Peyer's patch (tissue), 4 donors: ENCODE measurements at places on chromosomes 13 and 19. TPM values are rescaled to one million over a fixed set of nuclear protein-coding genes. Genes with fewer than 3 reads are reported as not detected.

DNA sequence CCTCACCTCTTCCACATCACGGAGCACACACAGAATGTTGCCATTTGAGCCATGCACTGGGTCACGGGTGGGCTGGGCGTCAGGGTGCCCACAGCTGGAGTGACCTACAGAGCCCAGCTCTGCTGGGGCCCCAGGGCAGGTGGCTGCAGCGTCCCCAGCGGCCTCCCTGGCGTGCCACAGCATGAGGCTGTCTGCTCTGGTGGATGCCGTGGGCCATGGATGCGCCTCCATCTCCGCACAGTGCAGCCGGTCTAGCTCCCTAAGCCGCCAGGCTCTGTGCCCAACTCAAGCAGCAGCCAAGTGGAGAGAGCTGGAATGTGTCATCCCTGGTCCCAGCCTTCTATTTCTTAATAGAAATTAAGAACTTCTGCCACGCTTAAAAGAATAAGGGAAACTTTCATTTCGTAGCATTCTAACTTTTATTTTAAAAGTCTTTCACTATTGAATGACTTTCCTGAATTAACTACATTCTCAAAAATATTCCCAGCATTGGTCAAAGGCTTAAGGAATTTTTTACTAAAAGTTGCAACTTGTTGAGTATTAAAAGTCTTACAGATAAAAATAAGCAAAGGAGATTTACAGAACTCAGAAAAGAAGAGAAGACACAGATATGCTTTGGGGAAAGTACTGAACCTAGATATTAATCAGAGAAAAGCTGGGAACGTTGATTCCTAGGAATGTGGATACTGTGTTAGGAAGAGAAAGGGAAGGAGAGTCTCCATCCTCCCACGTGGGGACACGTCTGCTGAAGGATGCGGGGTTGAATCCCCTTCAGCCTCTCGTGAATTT, 59.3 kb downstream of the ATP11A start:
- no peaks in the 10 kb centered on the region for H3K27me3 ChIP-seq
- H3K27ac ChIP-seq = no peak overlapping the region
- no peak for DNase-seq
- no peaks in the 10 kb centered on the region for H3K36me3 ChIP-seq
- no peak overlapping the region for H3K4me3 ChIP-seq

- no peaks in the 10 kb centered on the region for H3K36me3 ChIP-seq
- H3K4me1 ChIP-seq = no peaks in the 10 kb centered on the region
- no peak for DNase-seq
- no peak overlapping the region for H3K4me3 ChIP-seq
- no peaks in the 10 kb centered on the region for H3K27me3 ChIP-seq
- no peak overlapping the region for H3K27ac ChIP-seq
Observed at GRCh38 chr13:109355875-109356434, 430.4 kb downstream of the IRS2 start.

The RNF17 gene
- total RNA-seq = not detected

The CFD gene
- 375 TPM for total RNA-seq

The CCL25 gene
- 5.8 TPM for total RNA-seq

GRCh38 chr19:55679343-55680257, 4.6 kb downstream of the EPN1 start:
- H3K4me1 ChIP-seq = peaks cover 30% of the 10 kb centered on the region
- no peaks in the 10 kb centered on the region for H3K27me3 ChIP-seq
- no peaks in the 10 kb centered on the region for H3K36me3 ChIP-seq
- H3K27ac ChIP-seq = peak overlapping the region; percentile 94
- no peak for DNase-seq

DNA sequence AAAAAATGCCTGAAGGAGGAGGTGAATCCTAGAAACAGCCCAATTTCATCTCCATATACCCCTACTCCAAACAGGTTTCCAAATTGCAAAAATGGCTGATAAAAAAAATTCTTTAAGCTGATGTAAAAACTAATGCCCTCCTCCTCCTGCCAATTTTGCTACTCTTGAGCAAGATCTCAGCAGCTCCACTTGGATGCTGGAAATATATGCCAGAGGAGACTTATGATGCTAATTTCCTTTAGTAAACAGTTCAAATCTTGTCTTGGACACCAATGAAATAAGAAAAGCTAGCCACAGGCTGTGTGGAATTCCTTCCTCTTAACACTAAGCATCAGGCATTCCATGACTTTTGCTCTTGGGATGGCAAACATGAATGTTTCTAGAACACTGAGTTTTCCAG, 67.5 kb downstream of the INSR start:
- H3K4me1 ChIP-seq = no peaks in the 10 kb centered on the region
- no peak overlapping the region for H3K27ac ChIP-seq
- no peak for DNase-seq
- H3K27me3 ChIP-seq = no peaks in the 10 kb centered on the region
- H3K36me3 ChIP-seq = no peaks in the 10 kb centered on the region

- H3K36me3 ChIP-seq = no peaks in the 10 kb centered on the region
- H3K4me1 ChIP-seq = no peaks in the 10 kb centered on the region
- no peaks in the 10 kb centered on the region for H3K27me3 ChIP-seq
- no peak overlapping the region for H3K4me3 ChIP-seq
- DNase-seq = no peak
Observed at GRCh38 chr13:99703908-99704307, 202.6 kb downstream of the TM9SF2 start.

The TEKTIP1 gene
- total RNA-seq = 2.4 TPM

The GJB6 gene
- not detected for total RNA-seq
